ENCODE measurements at places on chromosomes 12 and 14. TPM values are rescaled to one million over a fixed set of nuclear protein-coding genes. Genes with fewer than 3 reads are reported as not detected.

The ZNF891 gene
- polyA plus RNA-seq, result 1.2 TPM

The TAS2R20 gene
- polyA plus RNA-seq, result 0.70 TPM

The TSHR gene
- 0.15 TPM for polyA plus RNA-seq

The CCDC196 gene
- not detected for polyA plus RNA-seq

The ATP6V1D gene
- polyA plus RNA-seq, result 21.5 TPM

The CDCA3 gene
- polyA plus RNA-seq, result 1.6 TPM

The TPH2 gene
- polyA plus RNA-seq, result not detected

The MYO1A gene
- polyA plus RNA-seq, result 0.38 TPM

The IL22 gene
- polyA plus RNA-seq, result not detected

DNA sequence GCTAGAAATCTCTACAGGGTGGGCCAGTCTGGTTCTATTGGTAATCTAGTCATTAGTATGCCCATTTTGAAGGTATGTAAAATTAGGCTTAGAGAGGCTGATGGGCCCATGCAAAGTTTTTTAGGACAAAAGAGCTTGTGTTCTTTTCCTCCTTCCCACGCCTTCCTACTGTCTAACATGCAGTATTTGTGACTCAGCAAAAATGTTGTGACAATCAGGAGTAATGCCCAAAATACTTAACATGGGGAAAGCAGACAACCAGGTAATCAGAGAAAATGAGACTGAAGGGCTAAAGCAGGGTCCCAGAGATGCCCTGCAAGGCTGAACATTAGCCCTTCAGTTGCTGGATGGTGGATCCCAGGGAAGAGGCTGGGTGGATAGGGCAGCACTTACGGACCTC lies 437.9 kb downstream of the BCL11B start:
- DNase-seq, result no peak

DNA sequence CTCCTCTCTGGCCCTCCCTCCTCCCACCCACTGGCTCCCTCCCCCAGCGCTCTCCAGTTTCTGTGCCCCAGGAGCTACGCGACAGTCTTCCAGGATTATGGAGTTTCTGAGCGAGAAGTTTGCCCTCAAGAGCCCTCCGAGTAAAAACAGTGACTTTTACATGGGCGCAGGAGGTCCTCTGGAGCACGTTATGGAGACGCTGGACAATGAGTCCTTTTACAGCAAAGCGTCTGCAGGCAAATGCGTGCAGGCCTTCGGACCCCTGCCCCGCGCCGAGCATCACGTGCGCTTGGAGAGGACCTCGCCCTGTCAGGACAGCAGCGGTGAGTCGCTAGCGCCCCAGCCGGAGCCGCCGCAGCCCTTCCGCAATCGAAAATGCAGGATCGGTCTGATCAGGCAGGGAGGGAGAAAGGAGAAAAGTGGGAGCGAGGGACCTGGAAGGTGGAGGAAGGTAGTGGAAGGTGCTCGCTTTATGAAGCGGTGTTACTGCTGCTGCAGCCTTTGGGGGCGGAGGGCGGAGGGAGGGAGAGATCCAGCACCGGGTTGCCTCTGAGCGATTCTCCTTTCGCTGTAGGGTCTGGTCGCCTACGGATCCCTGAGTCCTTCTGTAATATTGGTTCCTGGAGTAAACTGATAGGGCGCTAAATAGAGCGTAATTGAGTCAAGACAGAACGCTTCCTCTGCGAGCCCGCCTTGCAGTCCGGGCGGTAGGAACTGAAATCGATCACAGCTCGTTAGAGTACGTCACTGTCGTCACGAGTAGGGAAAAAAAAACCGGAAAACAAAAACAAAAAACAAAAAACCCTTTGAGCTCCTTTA lies at the start of gene ALX1:
Gene ALX1, plus strand, starts transcription at position 56 of the 819 bp plus-strand sequence. Its CDS starts 42 bp downstream, at position 98.
- DNase-seq, result no peak

- no peak for DNase-seq
Observed at GRCh38 chr12:129190827-129191226, 337.5 kb downstream of the GLT1D1 start.

DNA sequence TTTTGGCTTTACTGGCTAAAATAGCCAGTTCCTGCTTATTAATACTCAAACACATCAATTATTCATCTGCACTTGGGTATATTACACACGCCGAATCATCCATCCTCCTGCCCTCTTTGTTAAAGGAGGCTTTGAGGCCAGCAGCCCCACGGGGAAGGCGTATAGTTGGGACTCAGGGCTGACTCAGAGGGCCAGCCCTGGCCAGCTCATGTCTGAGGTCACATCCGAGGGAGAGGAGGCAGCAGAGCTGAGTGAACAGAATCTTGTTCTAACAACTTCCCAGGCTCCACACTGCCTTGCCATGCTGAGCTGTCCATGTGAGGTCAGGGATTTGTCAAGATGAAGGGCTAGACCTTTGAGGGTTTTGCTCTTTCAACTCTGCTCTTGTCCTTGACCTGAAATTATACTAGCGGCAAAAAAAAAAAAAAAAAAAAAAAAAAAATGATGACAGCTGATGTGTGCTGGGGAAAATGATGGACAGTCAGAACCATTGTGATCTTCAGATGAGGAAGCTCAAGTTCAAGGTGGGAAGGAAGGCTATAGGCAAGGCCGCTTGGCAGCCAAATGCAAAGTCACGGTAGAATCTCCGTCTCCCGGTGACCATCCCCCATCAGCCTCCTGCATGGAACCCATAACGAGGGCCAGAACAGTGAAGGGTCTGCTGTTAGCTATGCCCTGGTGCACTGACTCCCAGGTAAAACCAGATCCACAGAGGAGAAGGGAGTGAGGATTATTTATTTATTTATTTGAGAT lies 12.5 kb upstream of the MARK3 start:
- no peak for DNase-seq

GRCh38 chr12:4270831-4271716 lies 2.5 kb upstream of the CCND2 start:
- peak; percentile 27 for DNase-seq

DNA sequence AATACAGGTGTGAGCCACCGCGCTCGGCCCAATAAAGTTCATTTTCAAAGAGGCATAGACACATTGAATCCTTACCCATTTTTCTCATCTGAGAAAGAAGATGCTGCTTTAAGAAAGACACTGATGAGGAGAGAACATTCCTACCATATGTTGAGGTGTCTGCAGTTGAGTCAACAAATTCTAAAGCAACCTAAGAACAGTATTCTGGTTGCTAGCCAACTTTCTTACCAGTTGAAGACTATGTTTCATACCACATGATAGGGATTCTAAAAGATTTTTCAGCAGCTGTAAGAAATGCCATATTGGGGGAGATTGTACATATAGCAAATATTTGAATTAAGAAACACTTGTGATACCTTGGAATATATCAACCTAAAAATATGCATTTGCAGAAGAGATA lies 160.1 kb downstream of the SRGAP1 start:
- no peak for DNase-seq

- DNase-seq, result no peak
Observed at GRCh38 chr12:82740129-82741000, 53.7 kb downstream of the TMTC2 start.

DNA sequence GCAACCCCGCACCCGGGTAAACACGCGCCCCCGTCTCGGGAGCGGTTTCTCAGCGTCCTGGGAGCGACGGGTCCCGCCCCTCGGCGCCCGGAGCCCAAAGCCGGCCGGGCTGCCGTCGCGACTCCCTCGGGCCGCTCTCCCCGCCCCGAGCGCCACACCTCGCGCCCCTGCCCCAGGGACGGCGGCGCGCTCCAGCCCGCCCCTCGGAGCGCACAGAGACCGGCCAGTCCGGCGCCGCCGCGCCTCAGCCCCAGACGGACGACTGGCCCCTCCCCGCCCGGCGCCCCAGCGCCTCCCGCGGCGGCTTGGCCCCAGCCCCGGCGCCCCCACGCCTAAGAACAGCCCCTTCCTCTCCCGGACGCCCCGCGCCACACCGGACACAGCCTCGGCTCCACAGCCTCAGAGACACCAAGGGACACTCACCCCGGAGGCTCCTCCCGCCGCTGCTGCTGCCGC lies 411 bp downstream of the BTBD7 start:
- DNase-seq, result no peak

- DNase-seq, result no peak
Observed at GRCh38 chr12:114579389-114579788, 104.6 kb downstream of the TBX3 start.

DNA sequence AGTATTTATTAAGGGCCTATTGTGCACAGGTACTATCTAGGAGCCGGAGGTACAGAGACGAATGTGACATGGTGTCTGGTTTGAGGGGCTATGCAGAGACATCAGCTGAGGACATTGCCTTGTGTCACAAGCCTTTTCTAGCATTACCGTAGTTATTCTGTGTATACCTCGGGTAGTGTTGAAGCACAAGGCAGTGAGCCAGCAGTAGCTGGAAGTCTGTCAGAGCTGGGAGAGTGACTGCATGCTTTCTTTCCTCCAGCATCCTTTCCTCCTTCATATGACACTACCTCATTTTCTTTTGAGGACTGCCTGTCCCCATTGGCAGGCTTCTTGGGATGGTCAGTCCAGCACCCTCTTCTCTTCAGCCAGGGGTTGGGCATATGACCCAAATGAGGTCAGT lies 77.0 kb downstream of the POLR3B start:
- DNase-seq, result no peak

DNA sequence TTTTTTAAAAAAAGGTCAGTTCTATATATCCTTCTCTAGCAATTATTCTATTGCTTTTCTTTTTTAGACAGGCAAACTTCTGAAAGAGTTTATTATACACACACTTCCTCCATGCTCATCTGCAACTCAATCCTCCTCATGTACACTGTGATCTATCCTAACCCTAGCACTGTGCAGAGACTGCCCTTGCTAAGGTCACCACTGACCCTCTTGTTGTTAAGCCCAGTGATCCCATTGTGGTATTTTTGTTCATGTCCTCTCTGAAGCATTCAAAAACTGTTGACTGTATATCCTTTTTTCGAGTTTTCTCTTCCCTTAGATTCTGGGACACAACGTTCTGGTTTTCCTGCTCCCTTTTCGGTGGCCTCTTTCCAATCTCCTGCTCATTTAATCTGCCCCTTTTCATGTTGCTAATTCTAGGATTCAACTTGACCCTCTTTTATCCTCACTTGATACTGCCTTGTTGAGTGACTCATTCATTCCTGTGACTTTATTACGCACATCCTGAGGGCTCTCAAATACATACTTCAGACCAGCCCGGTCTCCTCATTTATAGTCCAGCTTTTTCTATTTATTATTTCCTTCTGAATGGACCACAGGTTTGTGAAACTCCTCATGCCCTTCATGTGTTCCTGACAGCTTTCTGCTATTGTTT lies 53.9 kb upstream of the PTPRB start:
- DNase-seq, result no peak

DNA sequence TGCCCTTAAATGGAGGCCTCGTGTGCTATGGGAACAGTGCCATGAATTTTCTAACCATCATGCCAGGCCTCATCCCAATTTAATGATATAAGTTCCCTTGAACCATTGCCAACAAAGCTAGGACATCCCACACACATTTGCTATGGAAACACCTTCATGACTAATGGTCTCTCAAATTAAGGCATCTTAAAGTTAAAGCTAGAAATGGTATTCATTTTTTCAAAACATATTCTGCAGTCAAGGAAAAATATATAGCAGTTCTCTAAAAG lies 117.3 kb downstream of the BTG1 start:
- no peak for DNase-seq

DNA sequence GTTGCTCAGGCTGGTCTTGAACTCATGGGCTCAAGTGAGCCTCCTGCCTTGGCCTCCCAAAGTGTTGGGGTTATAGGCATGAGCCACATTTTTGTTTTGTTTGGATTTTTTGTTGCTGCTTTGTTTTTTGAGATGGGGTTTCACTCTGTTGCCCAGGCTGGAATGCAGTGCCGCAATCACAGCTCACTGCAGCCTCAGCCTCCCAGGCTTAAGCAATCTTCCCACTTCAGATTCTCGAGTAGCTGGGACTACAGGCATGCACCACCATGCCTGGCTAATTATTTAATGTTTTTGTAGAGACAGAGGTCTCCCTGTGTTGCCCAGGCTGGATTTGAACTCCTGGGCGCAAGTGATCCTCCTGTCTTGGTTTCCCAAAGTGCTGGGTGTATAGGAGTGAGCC lies 5.7 kb upstream of the PLEK2 start:
- DNase-seq, result no peak

DNA sequence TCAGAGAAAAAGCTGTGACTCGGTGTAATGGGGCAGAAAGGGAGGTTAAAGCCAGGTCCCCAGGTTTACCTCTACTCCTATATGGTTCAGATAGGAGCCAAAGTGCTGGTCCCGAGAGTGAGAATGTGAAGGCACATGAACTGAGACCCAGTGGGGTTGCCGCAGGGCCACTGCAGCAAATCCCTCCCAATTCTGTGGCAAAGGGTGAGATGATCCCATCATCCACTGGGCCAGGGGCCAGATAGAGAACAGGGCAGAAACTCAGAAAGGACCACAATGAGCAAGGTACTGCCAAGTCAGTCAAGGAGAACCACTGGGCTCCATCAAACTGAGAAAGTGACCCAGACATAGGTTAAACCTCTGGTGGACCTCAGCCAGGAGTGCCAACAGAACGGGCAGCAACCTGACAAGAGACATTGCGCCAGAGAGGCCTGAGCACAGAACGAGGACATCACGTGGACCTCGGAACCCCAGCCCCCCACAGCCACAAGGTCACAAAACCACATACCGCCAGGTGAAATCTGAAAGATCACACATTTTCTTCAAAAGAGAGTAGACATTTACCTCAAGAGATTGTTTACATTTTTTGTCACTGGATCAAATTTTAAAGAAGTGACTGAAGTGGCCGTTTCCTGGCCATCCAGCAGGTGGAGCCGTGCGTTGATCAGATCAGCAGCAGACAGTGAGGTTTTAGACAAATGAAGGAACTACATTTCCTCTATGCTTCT lies 20.5 kb upstream of the ITPR2 start:
- DNase-seq, result peak; percentile 33

- DNase-seq, result no peak
Observed at GRCh38 chr12:92275443-92276154, 130.0 kb upstream of the BTG1 start.

DNA sequence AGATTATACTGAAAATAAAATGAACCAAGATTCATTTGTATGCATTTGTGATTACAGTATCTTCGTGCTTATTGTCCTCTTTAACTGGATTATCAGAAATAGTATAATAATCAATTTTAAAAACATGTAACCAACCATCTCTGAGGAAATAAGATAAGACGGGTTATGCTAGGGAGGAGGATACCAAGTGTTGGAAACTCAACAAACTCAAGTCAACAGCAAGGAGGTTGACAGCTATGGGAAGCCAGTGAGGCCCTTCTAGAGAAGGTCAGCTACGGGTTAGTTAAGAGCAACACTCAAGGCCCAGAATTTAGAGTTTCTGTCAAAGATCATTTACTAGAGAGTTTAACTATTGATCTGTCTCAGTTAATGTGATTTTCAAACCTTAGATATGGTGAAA lies 137.2 kb downstream of the PDZRN4 start:
- no peak for DNase-seq

GRCh38 chr14:35909665-35910064 lies 83.5 kb downstream of the BRMS1L start:
- DNase-seq, result no peak

- no peak for DNase-seq
Observed at GRCh38 chr14:61387076-61387475, 65.7 kb downstream of the PRKCH start.

DNA sequence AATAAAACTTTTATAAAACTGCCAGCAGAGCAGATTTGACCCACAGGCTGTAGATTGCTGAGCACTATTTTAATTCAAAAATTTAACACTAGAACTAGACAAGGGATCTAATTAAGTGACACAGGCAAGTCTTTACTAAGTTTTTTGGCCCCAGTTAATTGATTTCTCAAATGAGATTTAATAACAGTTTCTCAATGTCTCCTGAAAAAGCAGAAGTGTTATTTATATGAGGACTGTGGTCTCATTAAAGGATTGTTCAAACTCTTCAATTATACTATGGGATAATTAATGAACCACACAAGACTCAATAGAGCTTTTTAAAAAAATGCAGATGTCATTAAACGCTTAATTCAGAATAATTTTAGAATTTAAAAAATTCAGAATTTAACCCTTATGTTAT lies 1.9 kb downstream of the HEATR5A start:
- no peak for DNase-seq

GRCh38 chr12:47781479-47782371 lies 8.7 kb downstream of the SLC48A1 start:
- DNase-seq, result no peak
